ENCODE measurements at places on chromosomes 6 and 20.

GRCh38 chr6:6815732-6816131, 227.2 kb downstream of the LY86 start:
- DNase-seq: no peak

GRCh38 chr6:25337431-25337830, 58.3 kb downstream of the CARMIL1 start:
- no peak for DNase-seq

DNA sequence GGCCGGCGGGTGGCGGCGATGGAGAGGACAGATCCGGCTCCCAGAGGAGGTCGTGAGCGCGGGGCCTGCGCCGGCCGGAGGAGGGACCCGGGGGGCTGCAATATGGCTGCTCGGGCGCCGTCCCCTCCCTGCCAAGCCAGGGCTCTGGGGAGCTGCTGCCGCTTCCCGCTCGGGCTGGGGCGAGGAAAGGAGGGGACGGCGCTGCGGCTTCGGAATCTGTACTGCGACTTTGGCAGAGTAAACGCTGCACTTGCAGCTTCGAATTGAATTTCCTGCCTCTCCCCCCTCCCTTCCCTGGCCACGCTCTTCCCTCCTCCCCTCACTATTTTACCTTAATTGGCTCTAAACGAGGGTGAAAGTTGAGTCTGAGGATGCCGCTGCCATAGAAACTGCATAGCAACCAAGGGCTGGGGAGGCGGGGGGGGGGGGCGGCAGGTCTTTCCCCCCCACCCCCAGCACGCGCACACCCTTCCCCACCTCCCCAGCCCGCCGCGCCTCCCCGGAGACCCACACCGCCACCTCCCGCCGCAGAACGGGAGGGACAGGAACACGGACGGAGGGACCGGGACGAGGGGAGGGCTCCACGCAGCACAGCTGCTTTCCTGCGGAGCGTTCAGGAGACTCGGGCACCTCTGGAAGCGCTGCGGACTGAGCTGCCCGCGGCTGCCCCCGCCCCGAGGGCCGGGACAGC, 93.9 kb downstream of the RNASET2 start:
- DNase-seq: no peak

DNA sequence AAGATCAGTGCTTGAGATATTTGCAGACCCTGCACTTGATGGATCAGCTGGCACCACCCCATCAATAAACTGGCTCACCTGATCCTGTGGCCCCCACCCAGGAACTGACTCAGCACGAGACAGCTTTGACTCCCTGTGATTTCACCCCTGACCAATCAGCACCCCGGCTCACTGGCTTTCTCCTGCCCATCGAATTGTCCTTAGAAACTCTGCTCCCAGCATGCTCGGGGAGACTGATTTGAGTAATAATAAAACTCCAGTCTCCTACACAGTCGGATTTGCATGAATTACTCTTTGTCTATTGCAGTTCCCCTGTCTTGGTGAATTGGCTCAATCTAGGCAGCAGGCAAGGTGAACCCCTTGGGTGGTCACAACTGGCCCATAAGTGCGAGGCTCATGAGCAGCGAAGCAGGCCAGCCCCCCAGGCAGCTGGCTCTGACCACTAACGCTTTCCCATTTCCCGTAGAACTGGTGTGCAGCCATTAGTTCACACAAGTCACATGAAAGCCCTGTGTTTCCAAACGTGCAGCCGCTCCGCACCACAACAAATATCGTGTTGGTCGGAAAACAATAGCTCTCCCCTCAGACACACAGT, 79.6 kb downstream of the RSPH3 start:
- DNase-seq: no peak

GRCh38 chr6:16286151-16286522, 47.8 kb downstream of the GMPR start:
- no peak for DNase-seq

DNA sequence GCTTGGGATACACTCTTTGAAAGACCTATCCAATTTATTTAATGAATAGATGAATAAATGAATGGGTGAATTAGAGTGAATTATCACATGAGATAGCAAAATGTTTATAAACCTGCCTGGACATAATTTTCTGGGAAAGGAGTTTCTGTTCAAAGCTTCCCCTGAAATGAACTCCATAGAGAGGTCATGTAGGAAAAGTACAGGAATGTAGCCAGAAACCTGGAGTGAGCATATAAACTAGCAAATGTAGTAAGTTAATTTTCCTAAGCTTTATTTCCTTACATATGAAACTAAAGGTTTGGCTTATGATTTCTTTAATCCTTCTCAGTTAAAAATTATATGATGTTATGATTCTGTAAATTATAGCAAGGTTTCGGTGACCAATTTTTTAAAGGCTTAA, 380.3 kb upstream of the RSPO3 start:
- DNase-seq: no peak

GRCh38 chr20:61045876-61046585, 206.0 kb upstream of the CDH4 start:
- DNase-seq: no peak

DNA sequence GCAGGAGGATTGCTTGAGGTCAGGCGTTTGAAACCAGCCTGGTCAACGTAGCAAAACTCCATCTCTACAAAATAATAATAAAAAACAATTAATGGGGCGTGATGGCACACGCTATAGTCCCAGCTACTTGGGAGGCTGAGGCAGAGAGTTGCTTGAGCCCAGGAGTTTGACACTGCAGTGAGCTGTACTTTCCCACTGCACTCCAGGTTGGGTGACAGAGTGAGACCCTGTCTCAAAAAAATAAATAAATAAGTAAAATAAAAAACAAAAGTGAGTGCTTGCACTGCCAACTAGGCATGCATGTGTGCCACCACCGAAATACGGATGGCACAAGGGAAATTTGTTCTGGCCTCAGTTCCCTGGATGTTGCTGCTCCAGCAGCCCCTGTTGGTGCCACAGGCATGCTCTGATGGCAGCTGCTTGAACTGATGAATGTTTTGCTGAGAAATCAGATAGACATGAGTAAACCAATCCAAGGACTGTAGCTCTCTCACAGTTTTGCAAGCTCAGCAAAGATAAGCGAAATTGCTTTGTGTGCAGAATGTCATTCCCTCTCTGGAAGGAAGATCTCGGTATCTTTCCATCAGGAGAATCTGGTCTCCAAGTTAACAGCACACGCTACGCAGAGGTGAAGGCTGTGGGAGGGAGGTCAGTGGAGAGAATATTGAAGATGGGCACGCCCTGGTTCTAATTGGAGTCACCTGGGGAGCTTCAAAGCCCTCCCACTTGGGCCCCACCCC, 188.0 kb upstream of the SLC24A3 start:
- DNase-seq: no peak

GRCh38 chr6:53918854-53919510, 124.2 kb downstream of the LRRC1 start:
- no peak for DNase-seq

DNA sequence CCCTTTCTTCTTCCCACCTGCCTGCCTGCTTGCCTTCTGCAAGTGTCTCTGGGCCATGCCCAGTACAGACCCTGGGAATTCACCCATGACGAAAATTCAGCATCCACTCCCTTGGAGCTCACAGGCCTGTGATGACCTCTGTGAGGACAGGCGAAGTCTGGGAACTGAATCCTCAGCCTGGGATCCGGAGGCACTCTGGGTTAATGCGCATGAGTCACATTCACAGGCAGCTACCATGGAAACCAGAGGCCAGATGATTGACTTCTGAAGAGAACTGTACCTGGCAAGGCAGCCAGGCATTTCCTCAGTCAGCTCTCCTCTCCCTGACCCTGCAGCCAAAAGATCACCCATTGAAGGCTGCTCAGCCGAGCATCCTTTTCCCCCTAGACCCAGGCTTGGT, 41.0 kb downstream of the SLC9A8 start:
- no peak for DNase-seq
